Bronchial smooth muscle cell (primary cell): ENCODE measurements at places on chromosomes 16 and 17. TPM values are rescaled to one million over a fixed set of nuclear protein-coding genes. Genes with fewer than 3 reads are reported as not detected.

Gene KRT14
- total RNA-seq = 0.16 and 1.0 TPM in 2 replicates

Gene KRT40
- not detected in 2 replicates for total RNA-seq

Gene CDH11
- total RNA-seq = 156 and 594 TPM in 2 replicates

Gene ICAM2
- total RNA-seq = 0.26 and 0.32 TPM in 2 replicates

Gene HOXB3
- 3.8 and 10.2 TPM in 2 replicates for total RNA-seq

Gene CD300A
- total RNA-seq = not detected in 2 replicates

Gene MEIOB
- total RNA-seq = not detected in 2 replicates

Gene PIPOX
- total RNA-seq = 2.2 and 3.0 TPM in 2 replicates

Gene CCL23
- total RNA-seq = not detected in 2 replicates

Gene SLC6A2
- total RNA-seq = not detected in 2 replicates

Gene EVPLL
- total RNA-seq = not detected in 2 replicates

Gene ZFHX3
- total RNA-seq = 4.3 and 4.7 TPM in 2 replicates

Gene AXIN2
- total RNA-seq = 3.3 and 4.2 TPM in 2 replicates

Gene MYH13
- total RNA-seq = under 0.01 TPM in 1 of 2 replicates, not detected in the other

Gene PIK3R5
- total RNA-seq = not detected in 2 replicates

Gene OTOP3
- not detected in 2 replicates for total RNA-seq

Gene NLGN2
- 6.8 and 7.1 TPM in 2 replicates for total RNA-seq

Gene PTX4
- not detected in 2 replicates for total RNA-seq

Gene ADAM11
- total RNA-seq = 0.32 and 0.60 TPM in 2 replicates

Gene CD79B
- total RNA-seq = 0.09 and 0.16 TPM in 2 replicates

Gene CD300LG
- not detected in 2 replicates for total RNA-seq

Gene ZNF768
- total RNA-seq = 12.3 and 15.3 TPM in 2 replicates

Gene PIGL
- total RNA-seq = 17.2 and 19.1 TPM in 2 replicates

Gene PSMD7
- total RNA-seq = 61.0 and 73.4 TPM in 2 replicates

Gene TMEM114
- total RNA-seq = not detected in 2 replicates

Gene ATP6V0D1
- total RNA-seq = 105 and 129 TPM in 2 replicates

Gene TNRC6A
- 33.3 and 37.4 TPM in 2 replicates for total RNA-seq

Gene SRCIN1
- total RNA-seq = not detected in 2 replicates

Gene CA10
- total RNA-seq = not detected in 2 replicates

Gene ZPBP2
- total RNA-seq = not detected in 2 replicates

Gene CCL4L2
- 0.17 TPM in 1 of 2 replicates, not detected in the other for total RNA-seq

Gene NPIPB13
- 1.1 and 1.7 TPM in 2 replicates for total RNA-seq

Gene AATK
- 0.32 TPM in 1 of 2 replicates, not detected in the other for total RNA-seq

Gene RAD51C
- 18.1 and 21.7 TPM in 2 replicates for total RNA-seq

Gene CCL7
- not detected in 2 replicates for total RNA-seq

Gene TMEM101
- total RNA-seq = 113 and 138 TPM in 2 replicates

Gene RASL10B
- 1.1 and 1.3 TPM in 2 replicates for total RNA-seq

Gene PNMT
- total RNA-seq = not detected in 2 replicates

Gene AP1G1
- 34.1 and 42.6 TPM in 2 replicates for total RNA-seq

Gene CFAP119
- total RNA-seq = 0.69 and 1.6 TPM in 2 replicates

Gene TAC4
- not detected in 2 replicates for total RNA-seq

Gene HP
- not detected in 2 replicates for total RNA-seq

Gene MT1H
- not detected in 2 replicates for total RNA-seq

Gene PPM1E
- under 0.01 TPM in 1 of 2 replicates, not detected in the other for total RNA-seq

Gene HBA1
- not detected in 2 replicates for total RNA-seq

Gene TEDC2
- 0.34 and 1.1 TPM in 2 replicates for total RNA-seq

Gene FNDC8
- not detected in 2 replicates for total RNA-seq

Gene CD300H
- total RNA-seq = not detected in 2 replicates

Gene TBC1D3K
- total RNA-seq = not detected in 2 replicates

Gene EME1
- total RNA-seq = 0.52 and 0.79 TPM in 2 replicates

Gene TVP23A
- total RNA-seq = not detected in 2 replicates

Gene BHLHA9
- total RNA-seq = not detected in 2 replicates

Gene MRPL10
- 18.0 and 27.6 TPM in 2 replicates for total RNA-seq

Gene ARHGAP23
- total RNA-seq = 17.3 and 19.1 TPM in 2 replicates

Gene EXOSC6
- 13.2 and 15.5 TPM in 2 replicates for total RNA-seq

Gene SPATA32
- not detected in 2 replicates for total RNA-seq

Gene PLLP
- 0.16 TPM in 1 of 2 replicates, not detected in the other for total RNA-seq
